ENCODE measurements at places on chromosomes 2 and 18.

DNA sequence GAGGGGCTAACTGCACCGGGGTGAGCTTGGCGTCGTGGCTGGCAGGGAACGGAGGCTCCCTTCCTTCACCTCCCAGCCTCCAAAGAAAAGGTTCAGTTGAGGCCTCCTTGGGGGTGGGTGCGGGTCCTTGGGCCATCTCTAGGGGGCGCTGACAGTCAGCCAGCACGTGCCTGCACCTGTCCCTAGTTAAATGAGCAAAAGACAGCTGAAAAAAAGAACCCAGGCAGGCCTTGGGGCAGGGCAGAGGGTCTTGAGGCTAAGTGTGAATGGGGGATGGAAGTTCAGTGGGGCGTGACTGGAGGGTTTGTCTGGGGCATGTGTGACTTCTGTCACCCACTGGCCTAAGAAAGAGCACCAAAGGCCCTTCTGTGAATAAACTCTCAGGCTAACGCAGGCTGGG, 56.4 kb downstream of the ZFP36L2 start:
- DNase-seq, result no peak

DNA sequence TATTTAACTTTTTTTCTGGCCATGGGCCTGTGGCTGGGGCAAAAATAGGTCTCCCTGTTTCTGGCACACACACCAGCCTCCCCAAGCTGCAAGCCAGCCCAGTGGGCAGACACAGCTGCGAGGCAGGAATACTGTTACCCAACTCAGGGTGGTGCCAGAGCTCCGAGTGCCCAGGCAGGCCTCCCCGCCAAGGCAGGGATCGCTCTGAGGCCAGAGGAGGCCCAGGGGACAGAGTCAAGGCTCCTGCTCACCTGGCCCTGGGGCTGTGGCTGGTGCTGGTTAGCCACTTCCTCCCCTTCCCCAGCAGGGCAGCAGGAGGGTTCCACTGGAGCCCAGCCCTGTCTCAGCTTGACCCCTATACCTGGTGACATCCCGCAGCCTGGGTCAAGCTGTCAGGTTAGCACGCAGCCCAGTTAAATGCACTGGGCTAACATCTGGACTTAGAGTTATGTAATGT, 67.1 kb upstream of the EPAS1 start:
- DNase-seq, result peak; percentile 24

DNA sequence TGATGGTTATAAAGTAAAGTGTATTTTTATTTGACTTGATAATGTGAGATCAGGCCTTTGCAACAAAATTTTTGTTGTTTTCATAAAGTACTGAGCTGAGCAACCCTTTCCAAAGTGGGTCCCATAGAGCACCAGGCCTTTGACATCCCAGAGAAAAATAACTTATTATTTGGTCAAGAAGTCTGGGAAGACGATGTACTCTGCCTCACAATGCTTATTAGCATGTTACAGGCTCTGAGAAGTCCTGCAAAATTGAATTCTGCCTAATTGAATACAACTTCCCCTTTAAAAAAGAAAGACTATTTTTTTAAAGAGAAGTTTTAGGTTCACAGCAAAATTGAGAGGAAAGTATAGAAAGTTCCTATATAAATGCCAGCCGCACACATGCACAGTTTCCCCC, 151.5 kb upstream of the TCF4 start:
- no peak for DNase-seq

DNA sequence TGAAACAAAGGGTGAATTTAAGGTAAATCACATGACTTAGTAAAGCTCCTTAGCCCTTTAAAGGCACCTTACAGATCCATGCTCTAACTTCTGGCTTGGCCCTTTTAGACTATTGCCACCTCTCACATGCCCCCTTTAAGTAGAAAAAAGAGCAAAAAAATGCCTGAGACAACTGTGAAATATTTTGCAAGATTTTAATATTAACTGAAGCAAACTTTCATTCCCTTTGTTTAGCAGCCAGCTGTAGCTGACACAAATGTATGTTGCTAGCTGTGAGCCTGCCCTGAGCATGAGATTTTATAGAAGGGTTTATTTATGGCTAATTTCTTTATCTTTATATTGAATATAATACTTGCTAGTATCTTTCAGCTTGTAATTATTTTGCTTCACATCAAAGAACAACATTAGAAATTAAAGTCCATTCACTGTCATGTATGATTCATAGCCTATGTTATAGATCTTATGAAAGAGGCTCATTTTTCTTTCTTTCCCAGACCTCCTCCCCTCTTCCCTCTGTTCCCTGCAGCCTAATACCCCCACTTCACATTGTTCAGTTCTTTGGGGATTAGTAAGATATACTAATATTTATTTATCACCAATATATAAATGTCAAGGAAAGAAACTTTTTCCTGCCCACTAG, 637.2 kb upstream of the ZEB2 start:
- no peak for DNase-seq

- no peak for DNase-seq
Measured at GRCh38 chr2:161031511-161031910, 128.7 kb upstream of the TANK start.

- no peak for DNase-seq
Measured at GRCh38 chr2:182018218-182018617, 32.6 kb downstream of the PPP1R1C start.
